Tongue (tissue), 3 donors: ENCODE measurements at places on chromosomes 13 and 19. TPM values are rescaled to one million over a fixed set of nuclear protein-coding genes. Genes with fewer than 3 reads are reported as not detected.
A peak's percentile ranks its signal among the peaks of the same experiment; 100 is the strongest.

DNA sequence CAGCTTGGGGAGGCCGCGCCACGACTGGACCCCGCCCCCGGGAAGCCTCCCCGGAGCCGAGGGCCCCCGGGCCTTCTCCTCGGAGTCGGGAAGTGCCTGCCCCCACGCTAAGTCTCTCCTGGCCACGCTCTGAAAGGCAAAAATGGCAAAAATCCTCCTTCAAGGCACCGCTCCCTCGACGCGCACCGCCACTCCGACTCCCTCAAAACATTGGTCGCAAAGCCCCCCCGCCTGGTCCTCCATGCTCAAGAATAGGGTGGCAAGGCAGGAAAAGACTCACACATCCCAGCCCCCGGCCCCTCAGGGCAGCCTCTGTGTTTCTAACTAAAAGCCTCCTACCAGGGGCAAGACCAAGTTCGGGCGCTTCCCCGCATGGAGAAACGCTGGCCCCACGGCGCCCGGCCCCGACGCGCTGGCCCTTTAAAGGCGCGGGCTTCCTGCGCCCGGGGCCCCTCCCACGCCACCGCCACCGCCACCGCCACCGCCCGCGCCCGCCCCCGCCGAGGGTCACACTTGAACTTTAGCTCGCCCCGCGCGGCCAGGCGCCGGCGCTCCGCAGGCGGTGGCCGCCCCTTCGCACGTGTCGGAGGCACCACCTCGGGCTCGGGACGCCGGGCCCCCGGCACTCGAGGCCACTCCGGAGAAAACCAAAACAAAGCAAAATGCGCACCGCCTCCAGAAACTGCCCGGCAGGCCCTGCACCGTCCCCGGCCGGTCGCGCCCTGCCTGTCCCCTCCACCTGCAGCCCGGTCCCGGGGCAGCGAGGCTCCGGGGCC lies 1.9 kb downstream of the FOXO1 start:
- DNase-seq, result peak; percentile 73

GRCh38 chr13:44762911-44763310 lies 186.8 kb upstream of the TSC22D1 start:
- no peak for DNase-seq

GRCh38 chr13:41127701-41128100 lies 4.9 kb downstream of the KBTBD6 start:
- no peak for DNase-seq

DNA sequence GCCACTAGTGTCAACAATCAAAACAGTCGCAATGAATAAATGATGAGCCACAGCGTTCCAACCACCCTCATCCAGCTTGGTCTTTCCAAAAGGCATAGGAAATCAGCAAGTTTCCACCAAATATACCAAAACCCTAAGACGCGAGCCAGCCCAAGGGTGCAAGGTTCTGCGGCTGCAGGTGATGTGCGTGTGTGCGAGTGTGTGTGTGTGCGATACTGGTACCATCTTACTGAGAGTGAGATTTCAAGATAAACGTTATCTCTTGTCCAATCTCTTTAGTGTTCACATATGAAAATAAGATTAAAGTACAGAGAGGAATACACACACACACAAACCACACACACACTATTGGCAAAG lies 895 bp upstream of the TRPC4 start:
- DNase-seq, result no peak

- no peak for DNase-seq
These were observed 1461.9 kb downstream of the UQCRFS1 start for GRCh38 chr19:27751044-27751391.

GRCh38 chr13:111202745-111203144 lies 87.6 kb downstream of the ARHGEF7 start:
- peak; percentile 86 for DNase-seq

- DNase-seq, result no peak
These were observed 256.4 kb upstream of the STARD13 start for GRCh38 chr13:33541962-33542308.

DNA sequence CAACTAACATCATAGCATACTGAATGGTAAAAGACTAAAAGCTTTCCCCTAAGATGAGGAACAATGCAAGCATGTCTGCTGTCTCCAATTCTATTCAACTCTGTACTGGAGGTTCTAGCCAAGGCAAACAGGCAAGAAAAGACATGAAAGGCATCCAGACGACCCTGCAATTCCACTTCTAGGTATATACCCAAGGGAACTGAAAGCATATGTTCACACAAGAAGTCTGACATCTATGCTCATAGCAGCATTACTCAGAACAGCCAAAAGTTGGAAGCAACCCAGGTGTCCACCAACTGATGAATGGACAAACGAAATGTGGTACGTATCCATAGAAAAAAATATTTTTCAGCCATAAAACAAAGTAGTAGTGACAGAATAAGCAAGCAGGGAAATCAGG lies 39.1 kb downstream of the PEPD start:
- DNase-seq, result peak; percentile 27

GRCh38 chr19:32767951-32768679 lies 48.5 kb downstream of the TDRD12 start:
- DNase-seq, result peak; percentile 53

- no peak for DNase-seq
These were observed at the start of gene MYO1F for GRCh38 chr19:8577247-8577646. MYO1F (minus strand) TSS chr19:8577442; CDS start chr19:8577309, 133 bp downstream.

DNA sequence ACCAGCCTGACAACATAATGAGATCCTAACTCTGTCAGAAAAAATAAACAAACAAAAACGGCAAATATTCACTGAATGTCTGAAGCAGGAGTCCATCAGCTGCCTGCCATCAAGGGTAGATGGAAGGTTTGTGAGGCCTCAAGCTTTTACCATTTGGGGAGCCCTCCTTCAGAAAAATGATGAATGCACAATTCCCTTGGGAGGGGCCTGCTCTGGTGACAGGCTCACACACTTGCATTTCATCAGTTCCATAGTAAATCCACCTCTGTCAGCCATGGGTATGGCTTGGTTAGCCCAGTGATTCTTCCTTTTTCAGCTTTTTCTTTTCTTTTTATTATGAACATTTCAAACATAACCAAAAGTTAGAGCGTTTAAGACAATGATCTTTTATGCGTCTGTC lies 26.3 kb upstream of the KATNAL1 start:
- no peak for DNase-seq

DNA sequence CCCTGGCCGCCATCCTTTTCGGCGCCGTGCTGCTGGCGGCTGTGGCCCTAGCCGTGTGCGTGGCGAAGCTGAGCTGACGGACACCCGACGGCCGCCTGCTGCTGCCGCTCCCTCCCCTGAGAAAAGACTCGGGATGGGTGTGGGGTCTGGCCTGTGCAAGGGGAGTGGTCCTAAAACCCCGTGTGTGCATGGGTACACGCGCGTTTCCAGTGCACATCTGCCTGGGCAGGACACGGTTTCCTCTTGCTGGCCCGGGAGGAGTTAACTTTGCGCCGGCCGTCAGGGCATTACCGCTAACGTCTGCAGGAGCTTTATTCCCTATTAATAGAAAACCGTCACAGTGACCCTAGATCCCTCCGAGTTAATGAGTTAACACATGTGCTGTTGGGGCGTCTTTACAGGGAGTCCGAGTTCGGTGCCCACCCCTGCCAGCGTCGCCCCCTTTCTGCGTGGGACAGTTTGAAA lies 1.3 kb downstream of the RGS9BP start:
- no peak for DNase-seq

DNA sequence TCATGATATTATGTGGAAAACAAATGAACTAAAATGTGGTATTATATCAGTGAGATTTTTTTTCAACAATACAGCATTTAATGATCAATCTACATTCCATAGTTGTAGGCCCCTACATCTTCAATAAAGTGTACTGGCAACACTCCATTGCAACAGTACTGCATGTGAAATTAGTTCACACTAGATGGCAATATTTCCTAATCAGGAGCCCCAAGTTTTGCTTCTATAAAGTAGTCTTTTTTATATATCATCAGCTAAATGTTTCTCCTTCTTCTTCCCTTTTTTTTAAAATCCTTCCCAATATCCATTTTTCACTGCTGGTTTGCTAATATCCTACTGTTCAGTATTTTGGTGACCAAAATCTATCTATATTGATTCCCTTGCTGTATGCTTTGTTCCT lies 528.3 kb upstream of the ATXN8OS start:
- peak; percentile 17 for DNase-seq

DNA sequence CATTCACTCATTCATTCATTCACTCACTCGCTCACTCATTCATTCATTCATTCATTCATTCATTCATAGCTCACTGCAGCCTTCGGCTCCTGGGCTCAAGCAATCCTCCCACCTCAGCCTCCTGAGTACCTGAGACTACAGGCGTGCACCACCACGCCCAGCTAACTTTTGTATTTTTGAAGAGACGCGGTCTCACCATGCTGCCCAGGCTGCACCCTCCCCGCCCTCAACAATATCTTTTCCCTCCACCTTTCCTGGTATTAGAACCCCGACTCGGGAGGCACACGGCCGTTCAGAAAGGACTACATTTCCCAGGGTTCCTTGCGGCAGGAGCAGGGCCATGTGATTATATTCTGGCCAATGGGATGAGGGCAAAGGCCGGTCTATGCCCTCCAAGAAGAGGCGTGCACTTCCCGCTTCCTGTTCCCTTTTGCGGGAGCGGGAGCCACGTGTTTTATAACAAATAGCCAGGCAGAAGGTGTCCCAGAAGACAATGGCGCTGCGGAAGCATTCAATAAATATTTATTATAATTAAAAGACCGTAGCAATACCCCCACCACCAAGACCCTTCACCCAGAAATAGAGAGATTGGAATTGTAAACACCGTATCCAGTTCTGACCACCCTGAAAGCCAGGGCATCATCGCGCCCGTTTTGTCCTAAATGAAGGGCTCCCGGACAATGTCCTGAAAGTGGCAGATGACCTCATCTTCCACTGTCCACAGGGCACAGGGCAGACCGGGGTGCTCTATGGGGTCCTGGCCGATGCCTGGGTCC lies 15.9 kb downstream of the TICAM1 start:
- peak; percentile 97 for DNase-seq

- DNase-seq, result no peak
These were observed 392.5 kb upstream of the DACH1 start for GRCh38 chr13:72259528-72259927.

GRCh38 chr19:11767633-11768133 lies 883 bp downstream of the ZNF441 start:
- peak; percentile 36 for DNase-seq

DNA sequence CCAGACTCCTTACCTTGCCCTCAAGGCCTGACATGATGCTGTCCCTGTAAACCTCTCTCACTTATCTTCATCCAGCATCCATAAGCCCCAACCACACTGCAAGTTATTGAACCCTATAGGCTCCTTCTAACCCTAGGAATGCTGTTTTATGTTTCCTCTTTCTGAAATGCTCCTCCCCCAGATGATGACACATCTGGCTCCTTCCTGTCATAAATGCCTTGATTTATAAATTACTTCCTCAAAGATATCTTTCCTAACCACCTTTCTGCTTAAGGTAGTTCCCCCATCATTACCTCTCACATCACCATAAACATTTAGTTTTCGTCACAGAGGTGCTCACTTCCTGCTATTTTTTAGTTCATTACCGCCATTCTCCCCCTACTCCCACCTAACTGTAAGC lies 12.3 kb downstream of the RUBCNL start:
- DNase-seq, result no peak

DNA sequence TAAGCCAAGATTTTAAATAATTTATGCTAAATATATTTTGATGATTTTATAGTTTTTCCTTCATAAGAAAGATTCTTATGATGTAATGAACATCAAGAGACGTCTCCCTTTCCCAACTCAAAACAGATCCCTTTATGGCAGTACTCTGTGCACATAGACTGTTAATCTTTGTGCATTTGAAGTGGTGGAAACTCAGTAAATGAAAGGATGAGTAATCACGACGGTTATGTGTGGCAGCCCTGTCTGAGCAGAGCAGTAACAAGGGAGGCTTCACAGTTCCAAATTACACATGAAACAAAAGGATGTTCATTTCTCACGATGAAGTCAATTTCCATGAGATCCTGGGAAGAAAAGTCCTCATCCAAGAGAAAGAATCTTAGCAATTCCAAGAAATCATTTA lies 498.1 kb downstream of the KLF5 start:
- peak; percentile 20 for DNase-seq

DNA sequence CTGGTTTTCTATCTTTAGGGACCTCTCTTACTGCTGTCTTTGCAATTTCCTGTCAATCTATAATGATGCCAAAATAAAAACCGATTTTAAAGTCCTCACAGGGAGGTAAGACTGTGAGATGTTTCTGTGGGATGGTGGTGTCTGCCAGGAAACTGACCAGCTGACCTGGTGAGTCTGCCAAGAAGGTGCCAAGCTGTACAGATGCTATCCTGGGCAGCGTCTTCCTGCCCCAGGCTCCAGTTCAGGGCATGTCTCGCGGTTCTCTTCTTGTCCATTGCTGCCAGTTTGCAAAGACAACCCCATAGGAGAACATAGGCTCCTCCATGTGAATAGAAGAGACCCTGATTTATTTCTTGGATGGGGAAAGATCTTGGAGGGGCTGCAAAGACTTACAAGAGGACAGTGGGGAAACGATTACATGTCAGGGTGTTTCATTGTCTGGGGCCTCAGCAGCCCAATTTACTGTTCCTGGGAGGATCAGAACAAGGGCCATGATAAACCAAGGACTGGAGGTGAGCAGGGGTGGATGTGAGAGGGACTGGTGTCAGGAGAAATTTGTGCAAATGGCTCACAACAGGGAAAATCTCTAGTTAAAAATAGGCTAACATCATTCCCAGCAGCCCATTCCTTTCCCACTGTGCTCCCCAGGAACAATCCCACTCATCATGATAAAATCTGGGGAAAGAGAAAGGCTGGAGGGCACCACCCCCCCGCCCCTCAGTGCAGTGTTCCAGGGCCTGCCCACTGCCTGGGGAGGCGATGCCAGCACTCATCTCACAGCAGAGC lies 42.7 kb upstream of the VSTM2B start:
- DNase-seq, result no peak

DNA sequence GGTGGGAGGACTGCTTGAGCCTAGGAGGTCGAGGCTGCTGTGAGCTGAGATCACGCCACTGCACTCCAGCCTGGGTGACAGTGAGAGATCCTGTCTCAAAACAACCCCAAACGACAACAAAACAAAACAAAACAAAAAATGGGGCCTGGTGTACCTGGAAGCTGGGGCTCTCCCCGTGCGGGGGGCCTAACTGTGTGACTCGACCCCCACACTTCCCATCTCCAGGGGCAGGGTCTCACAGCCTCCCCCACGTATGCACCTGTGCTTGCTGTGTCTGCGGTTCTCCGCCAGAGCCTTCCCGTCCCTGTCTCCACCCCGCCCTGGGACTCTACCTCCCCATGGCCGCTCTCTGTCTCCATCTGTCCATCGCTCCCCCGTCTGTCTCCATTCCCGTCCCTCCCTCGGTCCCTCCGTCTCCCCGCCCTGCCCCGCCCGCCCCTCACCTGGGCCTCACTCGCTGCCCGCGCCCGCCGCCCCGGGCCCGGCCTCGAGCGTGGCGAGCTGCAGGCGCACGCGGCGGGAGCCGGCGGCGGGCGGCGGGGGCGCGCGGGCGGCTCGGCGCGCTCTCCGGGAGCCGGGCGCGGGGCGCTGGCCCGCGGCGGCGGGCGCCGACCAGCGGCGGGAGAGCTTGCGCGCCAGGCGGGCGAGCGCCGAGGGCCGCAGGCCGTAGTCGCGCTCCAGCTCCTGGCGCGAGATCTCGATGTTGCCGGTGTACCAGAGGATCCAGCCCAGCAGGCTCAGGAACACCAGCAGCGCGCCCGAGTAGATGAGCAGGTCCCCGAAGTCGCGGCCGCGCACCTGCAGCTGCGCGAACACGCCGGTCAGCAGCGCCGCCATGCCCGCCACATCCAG lies 587 bp downstream of the TMEM238 start:
- DNase-seq, result peak; percentile 73

PPFIA3 gene
- total RNA-seq, result 9.7 TPM

ZNF653 gene
- 4.2 TPM for total RNA-seq

UHRF1 gene
- total RNA-seq, result 24.1 TPM

GPR4 gene
- 0.31 TPM for total RNA-seq

WDR87 gene
- total RNA-seq, result not detected

NCAN gene
- total RNA-seq, result under 0.01 TPM

TLE5 gene
- total RNA-seq, result 169 TPM

ZNF433 gene
- total RNA-seq, result 11.9 TPM

AMER2 gene
- 0.62 TPM for total RNA-seq

ZNF43 gene
- total RNA-seq, result 13.0 TPM

ZNF146 gene
- 148 TPM for total RNA-seq
